ENCODE measurements at places on chromosomes 5 and 9.

- DNase-seq, result no peak
Measured at GRCh38 chr9:77392328-77392727, 215.0 kb downstream of the VPS13A start.

DNA sequence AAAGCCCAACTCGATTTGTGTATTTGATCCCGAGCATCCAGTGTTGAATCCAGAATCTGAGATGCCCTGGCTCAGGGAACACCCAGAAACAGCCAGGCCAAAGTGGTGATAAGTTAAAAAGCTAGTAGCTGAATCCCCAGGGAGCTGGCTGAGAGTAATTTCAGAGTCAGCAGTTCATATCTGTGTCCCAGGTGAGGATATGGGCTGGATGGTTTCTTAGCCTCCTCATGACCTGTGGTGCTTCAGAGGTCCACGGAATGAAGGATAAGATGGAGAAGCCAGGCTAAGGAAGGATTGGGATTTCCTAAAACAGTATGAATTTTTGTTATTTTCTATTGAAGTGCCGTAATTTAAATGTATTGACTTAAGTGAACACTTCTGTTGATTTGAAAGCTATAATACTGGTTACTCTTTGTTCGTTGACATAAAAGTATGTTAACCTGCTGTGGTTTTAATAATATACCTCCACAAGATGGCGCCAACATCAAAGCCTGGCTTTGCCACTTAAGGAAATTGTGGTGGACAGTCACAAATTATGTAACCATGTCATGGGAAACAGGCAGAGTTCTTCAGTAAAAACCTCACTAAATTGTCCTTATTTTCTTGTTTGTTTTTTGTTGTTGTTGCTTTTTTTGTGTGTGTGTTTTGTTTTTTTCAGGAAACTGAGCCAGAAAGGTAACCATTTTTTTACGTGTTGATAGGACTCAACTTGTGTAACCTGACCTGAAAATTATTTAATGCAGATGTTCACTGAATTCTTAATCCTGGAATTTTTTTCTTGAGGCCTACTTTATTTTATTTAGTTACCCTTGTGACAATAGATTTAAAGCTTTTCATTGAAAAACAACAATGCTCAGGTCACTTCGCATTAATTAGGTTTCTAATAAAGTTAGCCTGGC lies 11.4 kb downstream of the MTAP start:
- DNase-seq, result peak; percentile 24

GRCh38 chr5:218457-219291 lies 554 bp downstream of the SDHA start:
- no peak for DNase-seq

GRCh38 chr5:92991581-92992067 lies 589.4 kb downstream of the NR2F1-AS1 start:
- DNase-seq, result no peak

DNA sequence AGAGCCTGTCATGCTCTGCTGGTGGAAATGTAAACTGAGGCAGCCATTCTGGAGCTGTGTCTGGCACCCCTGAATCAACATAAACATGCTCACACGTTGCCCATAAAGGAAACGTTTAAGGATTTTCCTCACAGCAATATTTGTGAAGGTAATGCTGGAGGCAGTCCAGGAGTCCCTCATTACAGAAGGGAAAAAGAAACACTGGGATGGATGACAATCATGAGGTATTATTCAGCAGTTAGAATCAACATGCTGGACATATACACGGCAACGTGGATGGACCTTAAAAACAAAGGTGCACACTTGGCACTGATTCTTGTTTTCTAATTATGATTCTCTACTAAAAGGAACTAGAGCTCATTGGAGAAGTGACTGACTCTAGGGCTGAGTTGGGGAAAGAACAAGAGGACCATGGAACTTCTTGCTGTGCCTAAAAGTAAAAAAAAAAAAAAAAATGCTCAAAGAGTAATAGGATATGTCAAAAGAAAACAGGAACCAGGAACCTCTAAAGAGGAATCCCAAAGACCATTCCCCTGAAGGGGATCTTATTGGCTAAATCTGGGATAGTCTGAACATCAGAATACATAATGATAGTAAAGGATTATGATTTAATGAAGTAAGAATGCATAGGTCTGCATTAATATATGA lies 18.6 kb downstream of the B4GALT1 start:
- no peak for DNase-seq

- peak; percentile 88 for DNase-seq
Measured at GRCh38 chr5:143051244-143052058, 281.3 kb downstream of the ARHGAP26 start.
